ENCODE measurements at places on chromosomes 2 and 18.

DNA sequence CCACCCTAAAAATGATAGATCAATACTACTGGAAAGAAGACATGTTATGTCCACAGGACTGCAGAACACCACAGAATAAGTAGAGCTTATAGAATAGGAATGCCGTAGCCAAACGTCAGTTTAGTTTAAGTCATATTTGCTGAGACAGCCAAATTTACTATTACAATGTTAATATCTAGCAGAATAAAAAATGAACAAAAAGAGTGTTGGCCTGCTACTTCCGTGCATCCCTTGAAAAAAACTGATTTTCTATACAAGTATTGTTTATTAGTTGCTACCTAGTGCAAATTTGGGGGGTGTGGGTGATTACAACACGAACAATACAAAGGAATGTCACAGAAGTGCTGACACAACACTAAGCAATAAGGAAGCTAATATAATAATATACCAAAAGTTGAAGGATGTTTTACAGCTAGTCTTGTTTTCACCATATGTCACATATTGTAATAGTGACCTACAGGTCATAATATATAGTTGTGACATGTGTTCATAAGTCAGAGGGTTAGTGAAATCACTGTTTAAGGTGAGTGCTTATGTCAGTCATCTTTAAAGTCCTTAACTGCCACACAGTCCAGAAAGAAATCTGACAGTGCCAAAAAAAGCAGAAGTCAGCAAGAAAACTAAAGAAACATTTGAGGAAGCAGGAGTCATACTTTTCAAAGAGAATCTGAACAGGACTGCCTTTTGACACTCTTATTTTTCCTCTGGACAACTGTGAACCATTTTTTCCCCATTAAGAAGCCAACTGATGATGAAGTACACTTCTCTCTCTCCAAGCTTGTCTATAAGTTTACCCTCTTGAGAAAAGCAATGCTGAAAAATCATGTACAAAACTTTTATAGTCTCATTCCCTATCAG is 376.4 kb downstream of the ZEB2 start:
- DNase-seq: no peak

DNA sequence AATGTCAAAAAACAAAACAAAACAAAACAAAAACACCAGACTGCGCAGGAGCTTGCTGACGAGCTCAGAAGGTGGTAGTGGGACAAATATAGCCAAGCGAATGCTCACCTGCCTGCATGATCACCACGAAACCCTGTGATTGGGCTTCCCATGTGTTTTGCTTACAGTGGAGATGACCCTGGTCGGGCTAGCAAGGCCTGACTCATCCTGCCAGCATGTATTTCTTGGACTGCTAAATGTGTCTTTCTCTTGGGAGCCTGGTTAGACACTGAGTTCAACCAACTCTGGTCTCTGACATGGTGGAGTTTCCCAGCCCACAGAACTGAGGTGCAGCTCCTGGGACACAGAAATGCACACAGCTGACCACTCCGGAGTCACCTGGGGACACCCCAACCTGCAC is 30.7 kb upstream of the DUSP2 start:
- DNase-seq: no peak

DNA sequence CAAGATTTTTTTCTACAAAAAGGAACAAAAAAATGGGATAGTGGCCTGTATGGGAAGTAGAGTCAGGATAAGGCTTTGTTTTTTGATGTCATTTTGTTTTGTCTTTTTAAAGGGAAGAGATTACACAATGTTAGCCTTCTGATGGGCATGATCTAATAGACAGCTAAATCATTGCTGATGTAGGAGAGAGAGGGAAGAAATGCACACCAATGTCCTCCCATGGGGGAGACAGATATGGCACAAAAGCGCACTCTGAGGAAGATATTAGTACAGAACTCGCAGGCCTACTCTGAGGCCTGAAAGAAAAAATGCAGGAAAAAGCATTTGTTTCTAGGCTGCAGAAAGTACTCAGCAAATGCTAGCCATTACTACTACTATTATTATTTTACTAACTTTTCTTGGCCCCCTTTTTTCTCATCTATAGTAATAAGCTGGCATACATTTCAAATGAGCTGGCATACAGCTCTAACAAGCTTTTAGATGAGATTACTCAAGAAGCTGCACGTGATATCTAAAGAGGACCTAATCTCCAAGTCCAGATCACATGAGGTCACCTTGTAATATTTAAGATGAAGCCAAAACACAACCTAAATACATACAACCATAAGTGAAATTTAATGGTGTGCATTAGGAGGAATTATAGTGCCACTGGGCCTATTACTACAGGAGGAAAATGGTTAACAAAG is 269.4 kb upstream of the TANK start:
- DNase-seq: no peak

- DNase-seq: no peak
Measured at GRCh38 chr2:39266139-39266805, 22.5 kb upstream of the CDKL4 start.

- DNase-seq: no peak
Measured at GRCh38 chr2:227460833-227461232, 11.1 kb upstream of the AGFG1 start.

DNA sequence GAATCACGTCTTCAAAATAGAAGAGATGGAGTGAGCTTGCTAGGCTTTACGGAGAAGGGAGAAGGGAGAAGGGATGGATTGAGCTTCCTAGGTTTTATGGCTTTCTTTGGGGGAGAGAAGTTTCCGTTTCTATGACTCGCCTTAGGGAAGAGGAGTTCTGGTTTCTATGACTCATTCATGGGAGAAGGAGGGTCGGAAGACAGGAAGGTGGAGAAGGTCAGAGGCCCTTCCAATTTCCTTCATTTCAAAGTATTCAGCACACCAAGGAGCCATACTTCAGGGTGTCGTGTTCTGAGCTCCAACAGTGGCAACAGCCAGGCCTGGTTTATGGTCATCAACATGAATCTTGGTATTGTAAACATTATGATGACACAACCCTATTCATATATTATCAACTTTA is 284.7 kb upstream of the VWC2L start:
- DNase-seq: no peak

GRCh38 chr18:59885579-59886163 is 14.1 kb upstream of the PMAIP1 start:
- DNase-seq: peak; percentile 23

DNA sequence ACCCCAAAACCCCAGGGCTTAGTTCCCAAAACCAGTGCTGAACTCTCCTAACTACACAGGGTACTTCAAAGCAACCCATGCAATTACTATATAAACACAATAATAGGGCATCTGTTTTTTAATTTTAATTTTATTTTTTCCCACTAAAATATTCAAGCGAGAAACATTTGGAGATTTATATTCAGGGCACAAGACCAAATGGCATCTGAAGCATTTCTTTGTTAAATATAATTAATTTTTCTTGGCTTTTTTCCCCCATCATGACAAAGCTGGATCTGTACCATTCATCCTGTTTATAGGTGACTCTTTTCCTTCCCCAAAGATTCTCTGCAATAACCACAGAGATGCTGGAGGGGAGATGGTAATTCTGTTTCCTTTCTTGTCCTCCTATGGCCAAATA is 18.1 kb upstream of the HDAC4 start:
- DNase-seq: no peak

DNA sequence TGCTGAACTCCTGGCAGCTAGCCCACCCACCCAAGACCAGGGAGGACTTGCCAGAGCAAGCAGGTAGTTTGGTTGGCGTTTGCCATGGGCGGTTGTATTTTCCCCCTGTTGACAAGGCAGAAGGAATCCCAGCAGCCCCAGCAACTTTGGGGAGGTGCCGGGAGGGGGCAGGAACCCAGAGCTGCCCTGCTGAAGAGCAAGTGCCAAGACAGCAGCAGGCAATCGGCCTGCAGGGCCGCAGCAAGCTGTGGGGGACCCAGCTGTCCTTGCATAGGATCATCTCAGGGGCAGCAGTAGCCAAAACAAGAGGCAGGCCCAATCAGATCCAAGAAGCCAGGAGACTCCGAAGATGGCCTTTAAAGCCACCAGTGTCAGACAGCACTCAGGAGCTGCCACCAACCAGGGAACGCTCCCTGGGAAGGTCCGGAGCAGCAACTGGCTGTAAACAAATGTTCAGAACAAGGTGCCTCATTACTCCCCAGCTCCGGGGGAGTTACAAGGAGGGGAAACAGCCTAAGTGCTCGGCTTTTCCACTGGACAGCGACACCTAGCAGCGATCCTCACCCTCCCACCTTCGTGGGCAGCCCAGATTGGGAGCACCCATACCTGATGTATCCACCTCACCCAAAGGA is 2.1 kb downstream of the ST8SIA5 start:
- no peak for DNase-seq

GRCh38 chr18:6728809-6729246 is 688 bp upstream of the ARHGAP28 start:
- peak; percentile 16 for DNase-seq

GRCh38 chr2:227881866-227882517 is 10.6 kb downstream of the DAW1 start:
- DNase-seq: no peak

DNA sequence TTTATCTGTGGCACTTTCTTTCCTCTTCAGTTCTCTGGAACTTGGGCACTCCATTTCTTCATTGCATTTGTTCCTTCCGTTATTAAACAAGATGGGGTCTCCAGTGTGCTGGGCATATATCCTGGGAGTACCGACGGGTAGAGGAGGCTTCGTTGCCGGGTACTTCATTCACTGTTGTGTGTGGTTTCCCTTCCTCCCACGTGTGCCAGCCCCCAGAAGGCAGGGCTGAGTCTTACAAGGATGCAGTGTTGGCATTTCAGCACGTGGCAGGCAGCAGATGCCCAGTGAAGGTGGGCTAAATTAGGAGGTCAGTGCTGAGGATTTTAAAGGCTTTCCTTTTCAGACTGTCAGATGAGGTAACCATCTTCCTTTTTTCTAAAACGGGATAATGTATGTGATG is 58.6 kb downstream of the MGAT5 start:
- no peak for DNase-seq

- no peak for DNase-seq
Measured at GRCh38 chr18:45024357-45025088, 343.8 kb downstream of the SETBP1 start.

DNA sequence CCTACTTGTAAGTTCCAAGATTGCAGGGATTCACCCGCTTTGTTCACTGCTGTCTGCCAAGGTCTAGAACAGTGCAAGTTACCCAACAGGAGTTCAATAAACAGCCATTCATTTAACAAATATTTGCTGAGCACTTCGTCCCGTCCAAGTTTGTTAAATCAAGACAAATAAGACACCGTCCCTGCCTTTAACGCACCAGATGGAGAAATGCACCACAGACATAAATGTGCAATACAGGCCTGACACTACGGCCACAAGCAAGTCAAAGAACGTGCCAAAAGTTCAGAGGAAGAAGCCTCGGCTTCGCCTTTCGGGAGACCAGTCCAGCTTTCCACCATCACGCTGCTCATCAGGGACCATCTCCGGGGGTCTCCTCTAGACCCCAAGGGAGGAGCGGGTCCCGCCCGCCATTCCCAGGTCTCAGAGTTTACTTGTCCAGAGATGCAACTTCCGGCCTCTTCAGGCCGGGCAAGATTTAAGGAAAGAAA is 429 bp downstream of the C2orf76 start:
- DNase-seq: no peak

DNA sequence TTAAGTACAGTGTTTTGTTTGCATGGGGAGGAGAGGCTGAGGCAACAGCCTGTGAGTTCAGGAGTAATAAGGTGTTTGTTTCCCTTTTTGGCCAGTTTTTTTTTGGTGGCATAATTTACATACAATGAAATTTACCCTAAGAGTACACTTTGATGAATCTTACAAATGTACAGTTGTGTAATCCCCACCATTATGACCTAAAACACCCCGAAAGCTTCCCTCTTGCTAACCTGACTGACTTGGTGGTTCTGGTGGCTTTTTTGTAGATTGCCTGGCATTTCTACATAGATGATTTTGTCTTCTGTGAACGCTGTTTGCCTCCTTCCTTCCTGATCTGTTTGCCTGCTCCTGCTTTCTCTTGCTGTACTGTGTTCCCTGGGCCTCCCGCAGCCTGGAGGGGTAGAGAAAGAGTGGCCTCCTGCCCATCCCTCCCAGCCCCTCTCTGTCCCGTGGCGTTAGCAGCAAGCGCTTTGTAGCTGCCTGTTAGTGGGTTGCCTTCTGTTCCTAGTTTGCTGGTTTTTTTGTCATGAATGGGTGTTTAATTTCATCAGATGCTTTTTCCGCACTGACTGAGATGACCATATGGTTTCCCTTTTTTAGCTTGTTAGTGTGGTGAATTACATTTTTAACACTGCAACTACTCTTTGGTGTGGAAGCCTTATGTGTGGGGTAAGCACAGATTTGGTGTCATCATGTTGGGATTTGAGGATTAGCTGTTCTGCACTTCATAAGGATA is 32.1 kb downstream of the ASAP2 start:
- no peak for DNase-seq

GRCh38 chr2:203650860-203651613 is 55.4 kb upstream of the CD28 start:
- no peak for DNase-seq

DNA sequence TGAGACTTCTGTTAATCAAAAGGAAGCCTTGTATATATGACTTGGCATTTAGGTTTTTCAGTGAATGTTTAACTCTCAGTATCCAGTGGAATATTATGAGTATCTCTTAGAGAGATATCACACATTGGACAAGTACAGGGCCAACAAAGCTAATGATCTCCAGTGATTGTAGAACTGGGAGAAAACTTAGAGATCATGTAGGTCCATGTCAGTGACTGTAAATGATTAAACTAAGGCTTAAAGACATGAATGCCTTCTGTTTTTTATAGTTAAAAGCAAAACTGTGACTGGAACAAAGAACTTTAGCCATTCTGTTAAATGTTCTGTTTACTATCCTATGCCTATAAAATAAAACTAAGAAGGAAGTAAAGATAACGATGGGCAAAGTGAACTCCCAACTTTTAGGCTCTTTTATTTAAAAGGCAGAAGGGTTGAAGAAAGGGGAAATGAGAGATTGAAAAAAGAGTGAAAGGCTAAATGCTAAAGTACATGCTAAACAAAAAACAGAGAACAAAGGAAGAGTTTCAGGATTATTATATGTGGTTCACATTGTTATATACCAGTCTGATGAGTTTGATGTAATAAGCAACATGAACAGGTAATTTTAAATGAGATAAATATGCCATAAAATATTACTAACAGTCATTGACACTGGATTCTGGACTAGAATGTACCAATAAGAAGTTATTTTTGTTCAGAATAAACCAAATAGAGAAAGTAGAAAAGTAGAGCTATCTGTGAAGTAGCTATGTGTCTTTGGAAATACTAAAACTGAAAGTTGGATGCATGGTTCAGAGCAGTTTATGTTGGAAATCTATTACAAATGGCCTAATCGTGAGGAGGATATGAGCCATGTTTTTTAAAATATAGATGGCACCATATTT is 37.1 kb upstream of the TNFRSF11A start:
- DNase-seq: no peak

GRCh38 chr2:157572725-157573124 is 55.9 kb downstream of the ACVR1C start:
- no peak for DNase-seq

DNA sequence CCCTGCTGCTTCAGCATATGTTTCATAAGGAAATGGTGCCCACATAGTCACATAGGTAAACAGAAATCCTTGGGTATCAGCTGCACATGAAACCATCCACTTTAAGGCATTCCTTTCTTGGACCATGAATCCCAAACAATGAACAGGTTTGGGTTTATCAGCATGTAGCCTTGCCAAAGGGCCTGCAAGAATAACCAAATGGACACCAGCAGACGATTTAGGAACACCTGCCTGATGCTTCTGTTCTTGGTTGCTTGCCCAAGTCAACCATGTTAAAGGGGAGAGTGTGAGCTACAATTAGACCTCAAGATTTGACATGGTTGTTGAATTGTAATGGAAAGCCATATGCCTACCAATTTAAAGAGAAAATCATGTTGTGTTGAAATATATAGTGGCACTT is 1342.7 kb upstream of the PIK3C3 start:
- DNase-seq: no peak
